GDM1 (cell line): ENCODE measurements at places on chromosomes 6 and 20.

DNA sequence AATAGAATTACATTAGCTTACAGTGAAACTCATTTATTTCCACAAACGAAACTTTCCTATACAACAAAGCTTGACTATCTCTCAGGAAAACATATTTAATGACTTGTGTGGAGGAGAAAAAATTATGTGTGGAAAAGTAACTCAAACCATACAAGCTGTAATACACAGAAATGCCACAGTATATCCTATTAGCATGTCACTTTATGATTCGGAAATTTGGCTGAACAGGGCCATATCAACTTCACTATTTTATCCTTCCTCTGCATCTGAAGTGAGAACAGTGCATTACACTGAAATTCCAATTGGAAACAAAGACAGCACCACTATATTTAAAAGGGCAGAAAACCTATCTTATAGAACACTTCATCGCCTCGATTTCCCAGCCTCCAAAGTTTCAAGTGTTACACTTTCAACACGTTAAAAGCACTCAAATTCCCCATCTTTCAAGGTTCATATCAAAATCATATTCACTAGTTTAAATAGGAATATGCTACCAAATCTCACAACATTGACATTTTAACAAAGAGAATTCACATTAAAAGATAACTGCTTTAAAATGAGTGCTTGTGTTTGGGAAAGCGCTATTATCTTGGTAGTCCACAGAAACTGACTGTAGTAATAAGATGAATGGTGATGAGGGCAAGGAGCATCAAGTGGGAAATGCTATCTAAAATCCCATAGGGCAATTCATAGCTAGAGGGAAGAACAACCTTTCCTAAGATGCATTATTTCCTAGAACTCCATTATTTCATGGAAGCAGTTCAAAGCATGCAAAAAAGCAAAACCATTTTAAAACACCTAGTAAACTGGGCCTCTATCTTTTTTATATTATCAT lies 1.8 kb downstream of the REV3L start:
- no peak for DNase-seq

- DNase-seq = no peak
These were observed 198.7 kb downstream of the GMPR start for GRCh38 chr6:16437095-16437494.

- DNase-seq = no peak
These were observed 75.0 kb downstream of the SYCP2L start for GRCh38 chr6:10961837-10962236.

DNA sequence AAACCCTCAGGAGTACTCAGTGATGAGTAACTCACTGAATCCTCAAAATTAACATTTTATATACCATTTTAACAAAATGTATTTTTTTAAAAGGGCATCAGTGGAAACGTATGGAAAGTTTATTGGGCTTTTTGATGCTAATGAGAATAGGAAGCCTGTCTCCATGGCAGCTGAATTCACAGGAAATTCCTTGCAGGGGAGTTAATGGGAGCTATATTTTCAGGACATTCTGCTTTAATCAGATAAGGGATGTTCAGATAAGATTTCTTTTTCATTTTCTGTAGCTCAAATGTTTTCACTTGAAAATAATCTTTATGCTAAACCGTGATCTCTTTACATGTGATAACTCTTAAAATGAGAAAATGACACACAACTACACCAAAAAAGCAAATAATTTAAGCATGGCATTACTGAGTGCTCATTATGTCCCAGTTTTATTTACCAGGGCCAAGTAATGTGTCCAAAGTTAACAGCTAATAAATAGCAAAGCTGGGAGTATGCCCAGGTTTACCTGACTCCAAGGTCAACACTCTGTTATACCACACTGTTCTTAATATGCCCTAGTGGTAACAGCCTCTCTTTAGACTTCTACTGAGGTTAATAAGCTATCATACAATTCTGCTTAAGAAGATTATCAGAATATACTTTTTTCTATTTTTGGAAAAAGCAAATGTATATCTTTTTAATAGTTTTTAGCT lies 348.1 kb downstream of the GRIK2 start:
- no peak for DNase-seq

DNA sequence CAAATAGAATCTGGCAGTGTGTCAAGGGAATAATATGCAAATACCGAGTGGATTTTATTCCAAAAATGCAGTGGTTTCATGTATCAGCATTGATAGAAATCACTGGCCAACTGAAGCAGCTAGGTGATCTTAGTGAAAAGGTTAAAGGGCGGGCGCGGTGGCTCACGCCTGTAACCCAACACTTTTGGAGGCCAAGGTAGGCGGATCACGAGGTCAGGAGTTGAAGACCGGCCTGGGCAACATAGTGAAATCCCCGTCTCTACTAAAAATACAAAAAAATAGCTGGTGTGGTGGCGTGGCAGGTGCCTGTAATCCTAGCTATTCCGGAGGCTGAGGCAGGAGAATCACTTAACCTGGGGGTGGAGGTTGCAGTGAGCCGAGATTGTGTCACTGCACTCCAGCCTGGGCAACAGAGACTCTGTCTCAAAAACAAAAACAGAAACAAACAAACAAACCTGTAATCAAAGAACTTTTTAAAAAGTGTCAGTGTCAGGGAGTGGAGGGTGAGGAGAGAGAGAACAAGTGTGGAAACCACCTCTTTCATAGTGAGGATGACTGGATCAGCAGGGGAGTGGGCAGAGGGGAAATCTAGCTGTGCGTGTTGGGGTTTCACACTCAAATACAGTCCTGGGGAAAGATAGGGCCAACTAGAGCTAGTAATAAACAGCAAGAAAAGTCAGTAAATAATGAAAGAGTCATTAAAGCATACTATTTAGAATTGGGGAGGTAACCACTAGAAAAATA lies 57.1 kb downstream of the CDS2 start:
- DNase-seq = no peak

DNA sequence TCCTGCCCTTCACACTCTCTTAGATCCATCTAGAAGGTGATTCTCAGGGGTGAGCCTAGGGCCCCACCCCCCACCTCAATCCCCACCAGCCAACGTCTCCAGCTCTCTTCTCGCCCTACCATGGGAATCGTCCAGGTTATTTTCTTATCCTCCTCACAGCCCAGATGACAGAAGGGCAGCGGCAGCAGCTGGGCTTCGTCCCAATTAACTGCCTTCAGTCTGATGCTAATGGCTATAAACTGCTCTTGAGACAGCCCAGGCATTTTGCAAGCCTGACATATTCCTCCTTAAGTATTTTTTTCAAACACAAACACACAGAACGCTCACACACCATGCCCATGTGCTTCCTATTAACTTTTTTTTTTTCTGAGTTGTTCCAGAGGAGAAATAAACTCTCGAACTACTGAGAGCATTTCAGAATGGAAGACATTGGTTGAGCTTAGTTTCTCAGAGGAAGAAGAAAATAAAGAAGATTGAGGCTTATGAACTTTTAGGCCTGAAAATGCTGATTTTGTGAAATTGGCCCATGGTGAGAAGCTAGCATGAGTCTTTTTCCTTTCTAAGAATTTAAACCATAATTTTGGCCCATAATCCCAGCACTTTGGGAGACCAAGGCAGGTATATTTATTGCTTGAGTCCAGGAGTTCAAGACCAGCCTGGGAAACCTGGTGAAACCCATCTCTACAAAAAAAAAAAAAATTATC lies 124.6 kb downstream of the EYA2 start:
- DNase-seq = no peak

GRCh38 chr6:105279463-105279862 lies 99.6 kb upstream of the POPDC3 start:
- DNase-seq = no peak

DNA sequence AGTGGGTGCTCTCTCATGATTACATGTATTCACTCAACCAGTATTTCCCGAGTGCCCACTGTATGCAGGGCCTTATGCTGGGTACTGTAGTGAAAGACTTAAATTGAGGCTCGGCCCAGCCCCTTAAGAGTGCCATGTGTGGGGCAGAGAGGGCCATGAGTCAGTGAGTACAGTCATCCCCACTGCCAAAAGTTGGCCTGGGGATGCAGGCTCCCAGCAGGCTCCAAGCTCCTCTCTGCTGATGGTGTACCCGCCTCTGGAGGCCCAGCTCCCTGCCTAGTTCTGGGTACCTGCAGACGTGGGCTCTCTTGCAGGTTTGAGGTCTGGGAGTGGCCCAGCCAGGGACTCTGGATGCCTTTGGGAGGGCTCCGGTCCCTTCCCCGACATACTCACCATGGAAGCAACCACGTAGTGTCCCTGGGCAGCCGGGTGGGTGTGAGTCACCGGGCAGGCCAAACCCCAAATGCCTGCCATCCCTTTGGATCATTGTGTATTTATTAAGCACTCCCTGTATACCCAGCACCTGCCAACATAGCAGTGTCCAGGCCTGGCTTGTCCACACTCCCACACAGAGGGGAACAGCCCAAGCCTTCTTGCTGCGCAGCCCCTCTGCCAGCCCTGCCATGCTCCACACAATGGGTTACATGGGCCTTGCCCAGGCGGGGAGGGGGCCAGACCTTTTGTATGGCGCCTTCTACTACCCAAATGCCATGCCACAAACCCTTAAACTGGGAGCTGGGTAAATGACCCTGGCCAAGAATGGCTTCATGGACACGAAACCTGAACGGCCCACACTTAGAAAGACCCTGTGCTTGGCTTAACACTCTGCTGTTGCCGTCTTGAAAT lies 153.6 kb downstream of the VEGFA start:
- DNase-seq = no peak

GRCh38 chr6:10451394-10451793 lies 36.5 kb upstream of the TFAP2A start:
- no peak for DNase-seq

- DNase-seq = no peak
These were observed 99.7 kb upstream of the RALGAPA2 start for GRCh38 chr20:20812136-20812535.

- DNase-seq = no peak
These were observed 232.8 kb downstream of the UBE3D start for GRCh38 chr6:82832811-82833210.

GRCh38 chr20:47778398-47779354 lies 6.6 kb downstream of the SULF2 start:
- DNase-seq = no peak
